ENCODE measurements at places on chromosomes 12 and 14.

GRCh38 chr12:123449856-123450255 lies 8.1 kb upstream of the SNRNP35 start:
- DNase-seq: no peak

DNA sequence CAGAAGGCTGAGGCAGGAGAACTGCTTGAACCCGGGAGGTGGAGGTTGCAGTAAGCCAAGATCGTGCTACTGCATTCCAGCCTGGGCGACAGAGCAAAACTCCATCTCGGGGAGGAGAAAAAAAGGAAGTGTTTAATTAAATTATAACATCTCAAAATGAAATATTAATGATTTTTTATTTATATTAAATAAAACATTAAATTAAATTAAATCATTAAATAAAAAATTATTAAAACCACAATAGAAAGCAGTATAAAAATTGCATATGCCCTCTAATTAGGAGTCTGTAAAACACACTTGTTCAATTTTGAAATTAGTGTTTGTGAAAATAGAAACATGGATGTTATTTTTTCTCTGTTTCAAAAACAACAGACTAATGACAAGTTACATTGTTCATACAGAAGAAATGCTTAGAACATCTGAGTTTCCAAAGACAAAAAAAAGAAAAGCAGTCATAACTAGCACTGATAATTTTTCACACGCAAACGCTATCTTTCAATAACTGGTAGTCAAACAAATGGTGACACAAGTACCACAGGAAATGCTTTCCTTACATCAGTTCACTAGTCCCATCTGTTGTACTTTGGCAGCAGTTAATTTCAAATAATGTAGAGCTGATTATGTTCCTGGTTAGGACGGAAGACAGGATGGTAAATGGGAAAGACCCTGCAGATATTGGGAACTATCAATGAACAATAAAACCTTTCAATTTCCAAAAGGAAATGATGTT lies 54.9 kb downstream of the HECTD4 start:
- no peak for DNase-seq

DNA sequence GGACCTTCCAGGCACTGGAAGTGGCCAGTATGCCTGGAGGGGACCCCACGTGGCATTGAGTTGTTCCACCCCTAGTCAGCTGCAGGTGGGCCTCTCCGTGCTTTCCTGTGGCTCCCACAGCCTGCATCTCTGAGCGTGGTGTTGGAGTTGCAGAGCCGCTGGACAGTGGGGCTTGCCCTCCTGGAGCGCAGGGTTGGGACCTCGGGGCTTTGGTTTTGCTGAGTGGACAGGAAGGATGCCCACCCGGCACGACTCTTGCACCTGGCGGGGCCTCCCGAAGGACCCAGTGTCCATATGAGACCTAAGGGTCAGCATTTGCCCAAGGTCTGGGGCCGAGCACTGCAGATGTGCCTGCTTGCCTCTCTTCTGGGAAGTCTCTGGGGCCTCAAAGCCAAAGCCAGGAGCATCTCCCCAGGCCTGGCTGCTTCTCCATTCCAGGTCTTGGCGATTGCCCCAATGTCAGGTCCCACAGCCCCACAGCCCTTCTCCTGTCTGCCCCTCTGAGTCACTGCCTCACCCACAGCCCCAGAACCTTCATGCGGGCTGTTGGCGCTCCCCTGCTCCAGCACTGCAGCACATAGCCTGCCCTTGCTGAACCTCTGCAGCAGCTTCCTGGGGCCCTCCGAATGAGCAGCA lies 1.5 kb downstream of the PACS2 start:
- no peak for DNase-seq

GRCh38 chr14:103165323-103165722 lies 42.1 kb downstream of the TNFAIP2 start:
- DNase-seq: no peak

- no peak for DNase-seq
These were observed 27.0 kb upstream of the PTHLH start for GRCh38 chr12:27999521-27999920.

GRCh38 chr12:6123258-6123657 lies 1.2 kb downstream of the VWF start:
- DNase-seq: no peak

DNA sequence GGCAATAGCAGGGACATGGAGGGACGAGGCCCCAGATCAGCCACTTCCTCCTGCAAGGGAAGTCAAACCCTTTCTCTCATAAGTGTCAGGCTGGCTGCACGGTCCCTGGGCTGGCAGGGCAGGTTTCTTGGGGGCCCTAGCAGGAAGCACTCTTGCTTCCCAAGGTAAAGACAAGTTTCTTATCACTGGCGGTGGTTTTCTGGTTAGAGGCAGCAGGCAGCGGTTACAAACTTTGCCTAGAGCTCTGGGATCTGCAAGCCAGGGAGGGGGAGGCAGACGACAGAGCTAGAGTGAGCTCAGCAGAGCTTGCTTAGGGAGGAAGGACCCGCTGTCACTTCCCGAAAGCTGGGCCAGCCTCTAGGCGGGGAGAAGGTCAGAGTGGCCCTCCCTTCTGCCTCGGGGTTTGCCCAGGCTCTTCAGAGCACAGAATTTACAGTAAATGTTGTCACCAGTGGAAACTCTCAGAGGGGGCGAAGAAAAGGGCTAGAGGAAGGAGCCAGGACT lies 20.4 kb downstream of the BATF start:
- DNase-seq: no peak

DNA sequence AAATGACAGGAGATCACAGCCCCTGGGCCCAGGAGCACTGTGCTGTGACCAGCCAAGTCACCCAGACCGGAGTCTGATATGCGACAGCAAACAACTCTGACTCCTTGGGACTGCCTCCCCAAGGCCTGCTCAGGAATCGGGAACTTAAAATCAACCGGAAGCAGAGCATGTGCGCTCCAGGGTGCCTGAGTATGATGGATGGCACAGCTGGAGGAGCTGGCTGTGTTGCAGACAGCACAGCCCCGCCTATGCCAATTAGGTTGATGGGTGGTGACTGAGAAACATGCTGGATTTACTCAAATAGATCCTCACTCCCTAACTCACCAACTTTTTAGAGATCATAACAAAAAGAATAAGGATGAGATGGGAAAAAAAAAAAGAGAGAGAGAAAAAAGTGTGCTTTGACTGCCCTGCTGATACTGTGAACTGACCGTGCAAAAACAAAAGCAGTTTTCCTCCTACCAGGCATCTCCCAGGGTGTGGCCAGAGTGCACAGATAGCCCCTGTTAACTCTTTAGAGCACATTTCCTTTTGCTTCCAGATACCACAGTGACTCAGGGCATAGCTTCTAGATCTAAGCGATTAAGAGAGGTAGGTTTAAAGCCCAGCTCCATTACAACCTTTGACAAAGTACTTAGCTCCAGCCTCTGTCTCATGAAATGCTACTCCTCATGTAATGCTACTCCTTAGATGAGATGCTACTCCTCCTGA lies 27.4 kb upstream of the STON2 start:
- no peak for DNase-seq

DNA sequence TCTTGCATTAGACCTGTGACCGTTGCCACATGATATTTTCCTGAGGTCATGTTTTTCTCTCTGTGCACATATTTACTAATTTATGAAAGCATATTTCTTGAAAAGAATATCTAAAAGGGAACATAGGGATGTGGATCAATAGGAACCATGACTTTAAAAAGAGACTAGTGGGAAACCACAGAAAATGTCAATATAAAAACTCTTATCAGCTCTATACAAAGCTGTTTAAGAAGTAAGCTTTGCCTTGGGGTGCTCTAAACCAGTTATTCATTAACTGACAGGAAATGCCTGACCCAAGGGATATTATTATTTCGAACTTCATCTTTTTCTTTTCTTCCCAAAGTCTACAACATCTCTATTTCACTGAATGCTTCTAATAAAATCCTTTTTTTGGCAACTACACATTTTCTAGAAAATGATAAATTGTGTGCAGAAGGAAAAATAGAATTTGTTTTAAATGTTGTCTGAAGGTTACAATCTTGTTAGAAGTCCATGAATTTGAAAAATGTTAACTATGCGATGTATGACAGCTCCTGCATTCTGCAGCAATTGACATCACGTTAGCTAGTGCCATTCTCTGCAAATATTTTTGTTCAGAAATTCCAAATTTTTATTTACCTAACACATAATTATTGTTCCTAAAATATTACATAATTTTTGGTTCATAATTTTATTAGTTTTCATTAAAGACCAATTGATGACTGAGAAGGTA lies 345.0 kb downstream of the SLC16A7 start:
- no peak for DNase-seq

Data from T1000 (cell line).